ENCODE measurements at places on chromosomes 13 and 19.

DNA sequence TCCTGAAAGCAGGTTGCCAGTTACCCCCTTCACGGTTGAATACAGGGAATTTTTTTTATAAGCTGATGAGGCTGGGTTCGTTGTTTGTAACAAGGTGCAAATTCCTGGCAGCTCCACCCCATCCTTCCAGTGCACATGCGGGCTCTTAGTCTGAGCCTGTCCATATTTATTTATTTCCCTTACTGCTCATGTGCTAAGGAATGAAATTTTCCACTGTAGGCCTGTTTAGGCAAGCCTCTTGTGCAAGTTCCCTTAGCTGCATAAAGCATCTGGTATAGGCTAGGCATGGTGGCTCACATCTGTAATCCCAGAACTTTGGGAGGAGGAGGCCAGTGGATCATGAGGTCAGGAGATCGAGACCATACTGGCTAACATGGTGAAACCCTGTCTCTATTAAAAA, 560.9 kb upstream of the PCDH9 start:
- no peak for DNase-seq

GRCh38 chr19:58038688-58039204, 4.9 kb downstream of the ZSCAN1 start:
- DNase-seq: no peak

- DNase-seq: no peak
These were observed 94.3 kb downstream of the NHLRC3 start for GRCh38 chr13:39132286-39133230.

GRCh38 chr13:46389457-46390451, 2.7 kb upstream of the RUBCNL start:
- no peak for DNase-seq

GRCh38 chr19:45976178-45976577, 2.5 kb upstream of the NOVA2 start:
- no peak for DNase-seq

GRCh38 chr19:53461866-53462265, 5.7 kb upstream of the ZNF813 start:
- DNase-seq: no peak

GRCh38 chr19:1105008-1105872, 1.4 kb downstream of the GPX4 start:
- no peak for DNase-seq

DNA sequence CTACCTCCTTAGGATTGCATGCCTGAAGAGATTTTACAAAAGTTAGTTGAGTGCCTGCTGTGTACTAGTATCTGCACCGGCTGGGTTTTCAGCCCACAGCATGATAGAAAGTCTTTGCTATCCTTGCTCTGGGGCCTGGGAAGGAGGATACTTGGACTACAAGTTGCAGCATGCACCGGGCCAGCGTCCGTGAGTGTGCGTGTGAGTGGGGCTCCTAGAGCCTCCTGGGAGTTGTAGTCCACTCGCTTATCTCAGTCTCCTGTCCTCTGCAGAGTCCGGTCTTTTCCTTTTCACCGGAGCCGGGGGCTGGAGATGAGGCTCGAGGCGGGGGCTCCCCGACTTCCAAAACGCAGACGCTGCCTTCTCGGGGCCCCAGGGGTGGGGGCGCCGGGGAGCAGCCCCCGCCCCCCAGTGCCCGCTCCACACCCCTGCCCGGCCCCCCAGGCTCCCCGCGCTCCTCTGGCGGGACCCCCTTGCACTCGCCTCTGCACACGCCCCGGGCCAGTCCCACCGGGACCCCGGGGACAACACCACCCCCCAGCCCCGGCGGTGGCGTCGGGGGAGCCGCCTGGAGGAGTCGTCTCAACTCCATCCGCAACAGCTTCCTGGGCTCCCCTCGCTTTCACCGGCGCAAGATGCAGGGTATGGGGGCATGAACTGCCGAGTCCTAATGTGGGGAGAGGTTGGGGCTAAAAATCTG, 20.6 kb downstream of the BRSK1 start:
- peak; percentile 11 for DNase-seq

DNA sequence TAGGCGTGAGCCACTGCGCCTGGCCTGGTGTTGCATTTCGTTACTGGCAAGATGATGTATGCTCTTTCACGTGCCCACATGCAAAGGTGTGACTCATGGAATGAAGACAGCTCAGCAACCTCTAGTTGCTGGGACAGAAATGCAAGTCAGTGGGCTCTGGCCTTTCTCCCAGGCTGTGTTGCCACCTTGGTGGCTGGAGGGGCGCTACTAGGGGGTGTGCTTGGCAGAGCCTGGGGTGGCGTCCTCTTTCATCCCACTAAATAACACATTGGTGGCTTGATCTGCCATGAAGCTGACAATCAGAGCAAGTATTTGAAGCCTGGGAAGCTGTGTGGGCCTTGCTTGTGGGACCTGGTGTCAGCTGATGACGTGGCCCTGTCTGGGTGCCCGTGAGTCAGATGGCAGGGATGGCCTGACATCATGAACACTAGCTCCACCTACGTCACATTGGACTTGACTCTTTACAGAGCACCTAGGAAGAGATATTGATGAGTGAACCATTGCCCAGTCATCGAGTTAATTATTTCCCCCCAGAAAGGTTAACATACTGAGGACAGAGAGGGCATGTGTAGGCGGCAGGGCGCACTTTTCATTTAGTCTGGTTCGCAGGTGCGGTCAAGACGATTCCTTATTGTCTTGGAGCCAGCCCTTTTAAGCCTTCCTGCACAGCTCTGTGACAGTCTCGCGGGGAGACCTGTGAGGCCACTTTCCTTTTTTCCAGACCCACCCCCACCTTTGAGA, 154.2 kb downstream of the TM9SF2 start:
- peak; percentile 38 for DNase-seq

DNA sequence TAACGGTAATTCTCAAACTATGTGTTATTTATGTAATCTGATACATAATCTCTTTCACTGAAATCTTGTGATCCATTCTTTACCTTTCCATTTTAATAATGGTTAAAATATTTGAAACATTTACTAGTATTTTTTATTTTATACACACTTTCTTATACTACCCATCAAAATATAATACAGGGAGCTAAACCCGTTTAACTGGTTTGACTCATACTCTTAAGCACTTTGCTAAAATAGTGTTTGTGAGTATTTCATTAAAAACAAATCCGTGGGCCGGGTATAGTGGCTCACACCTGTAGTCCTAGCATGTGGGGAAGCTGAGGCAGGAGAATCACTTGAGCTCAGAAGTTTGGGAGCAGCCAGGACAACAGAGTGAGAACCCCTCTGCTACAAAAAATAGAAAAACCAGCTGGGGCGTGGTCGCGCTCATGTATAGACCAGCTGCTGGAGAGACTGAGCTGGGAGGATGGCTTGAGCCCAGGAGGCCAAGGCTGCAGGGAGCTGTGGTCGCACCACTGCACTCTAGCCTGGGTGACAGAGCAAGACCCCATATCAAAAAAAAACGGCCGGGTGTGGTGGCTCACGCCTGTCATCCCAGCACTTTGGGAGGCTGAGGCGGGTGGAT, 43.8 kb upstream of the DCUN1D2 start:
- DNase-seq: no peak

GRCh38 chr13:30892966-30893365, 13.1 kb upstream of the MEDAG start:
- DNase-seq: no peak
